Caki2 (cell line): ENCODE measurements at places on chromosomes 7 and 10. TPM values are rescaled to one million over a fixed set of nuclear protein-coding genes. Genes with fewer than 3 reads are reported as not detected.

IFIT3 gene
- total RNA-seq = 11.3 and 12.4 TPM in 2 replicates

MBLAC1 gene
- total RNA-seq = 0.52 and 2.5 TPM in 2 replicates

LRRC17 gene
- 1.5 TPM in 1 of 2 replicates, not detected in the other for total RNA-seq

ABHD11 gene
- 36.2 and 45.0 TPM in 2 replicates for total RNA-seq

NPFFR1 gene
- not detected in 2 replicates for total RNA-seq

NRAP gene
- total RNA-seq = not detected in 2 replicates

PAX4 gene
- total RNA-seq = not detected in 2 replicates

WIPF3 gene
- 0.27 TPM in 1 of 2 replicates, not detected in the other for total RNA-seq

GRID1 gene
- 2.6 and 6.6 TPM in 2 replicates for total RNA-seq

GTF2IRD1 gene
- 25.1 and 33.4 TPM in 2 replicates for total RNA-seq

CDHR3 gene
- 2.0 TPM in 1 of 2 replicates, not detected in the other for total RNA-seq

HYAL4 gene
- not detected in 2 replicates for total RNA-seq

NME8 gene
- total RNA-seq = not detected in 2 replicates

FAM171A1 gene
- 9.3 and 13.2 TPM in 2 replicates for total RNA-seq

GPR26 gene
- total RNA-seq = not detected in 2 replicates

PIK3AP1 gene
- total RNA-seq = 0.43 and 2.7 TPM in 2 replicates

HBP1 gene
- total RNA-seq = 44.4 and 47.3 TPM in 2 replicates

CLDN3 gene
- total RNA-seq = 43.4 and 69.4 TPM in 2 replicates

NRG3 gene
- total RNA-seq = 0.87 and 0.95 TPM in 2 replicates

BLVRA gene
- total RNA-seq = 98.2 and 131 TPM in 2 replicates

SYT15B gene
- not detected in 2 replicates for total RNA-seq

ESYT2 gene
- 96.9 and 98.3 TPM in 2 replicates for total RNA-seq

PNLIP gene
- not detected in 2 replicates for total RNA-seq

ZPBP gene
- total RNA-seq = not detected in 2 replicates

MSMB gene
- not detected in 2 replicates for total RNA-seq

HOXA9 gene
- total RNA-seq = 46.9 and 62.2 TPM in 2 replicates

CADPS2 gene
- total RNA-seq = 6.5 and 8.6 TPM in 2 replicates

SPDYE1 gene
- not detected in 2 replicates for total RNA-seq

SNX13 gene
- 9.8 and 31.9 TPM in 2 replicates for total RNA-seq

COL26A1 gene
- 1.1 and 1.7 TPM in 2 replicates for total RNA-seq

HOXA11 gene
- not detected in 2 replicates for total RNA-seq

AOAH gene
- total RNA-seq = 4.8 TPM in 1 of 2 replicates, not detected in the other

OSBPL3 gene
- total RNA-seq = 6.3 and 30.3 TPM in 2 replicates

ZNF503 gene
- total RNA-seq = 11.6 and 16.2 TPM in 2 replicates

CLIP2 gene
- total RNA-seq = 20.5 and 35.9 TPM in 2 replicates

HTR5A gene
- not detected in 2 replicates for total RNA-seq

FAM25C gene
- total RNA-seq = not detected in 2 replicates

DRGX gene
- total RNA-seq = not detected in 2 replicates

TBX20 gene
- total RNA-seq = not detected in 2 replicates

FAM204A gene
- 49.6 and 79.3 TPM in 2 replicates for total RNA-seq
